ENCODE measurements at places on chromosomes 6 and 20. TPM values are rescaled to one million over a fixed set of nuclear protein-coding genes. Genes with fewer than 3 reads are reported as not detected.

GRCh38 chr6:106746652-106747051, 117.3 kb downstream of the QRSL1 start:
- no peaks in the 10 kb centered on the region for H3K4me1 ChIP-seq
- H3K4me3 ChIP-seq = no peak overlapping the region
- H3K27ac ChIP-seq = no peak overlapping the region
- peaks cover 21% of the 10 kb centered on the region for H3K27me3 ChIP-seq

The SYNDIG1 gene
- total RNA-seq = not detected

- H3K4me1 ChIP-seq = no peaks in the 10 kb centered on the region
- no peaks in the 10 kb centered on the region for H3K36me3 ChIP-seq
- DNase-seq = no peak
- H3K27me3 ChIP-seq = no peaks in the 10 kb centered on the region
- no peak overlapping the region for H3K4me3 ChIP-seq
Observed at GRCh38 chr20:24059174-24059573, 70.6 kb upstream of the GGTLC1 start.

The GRIK2 gene
- total RNA-seq = not detected

The UNC5CL gene
- 4.0 TPM for total RNA-seq

DNA sequence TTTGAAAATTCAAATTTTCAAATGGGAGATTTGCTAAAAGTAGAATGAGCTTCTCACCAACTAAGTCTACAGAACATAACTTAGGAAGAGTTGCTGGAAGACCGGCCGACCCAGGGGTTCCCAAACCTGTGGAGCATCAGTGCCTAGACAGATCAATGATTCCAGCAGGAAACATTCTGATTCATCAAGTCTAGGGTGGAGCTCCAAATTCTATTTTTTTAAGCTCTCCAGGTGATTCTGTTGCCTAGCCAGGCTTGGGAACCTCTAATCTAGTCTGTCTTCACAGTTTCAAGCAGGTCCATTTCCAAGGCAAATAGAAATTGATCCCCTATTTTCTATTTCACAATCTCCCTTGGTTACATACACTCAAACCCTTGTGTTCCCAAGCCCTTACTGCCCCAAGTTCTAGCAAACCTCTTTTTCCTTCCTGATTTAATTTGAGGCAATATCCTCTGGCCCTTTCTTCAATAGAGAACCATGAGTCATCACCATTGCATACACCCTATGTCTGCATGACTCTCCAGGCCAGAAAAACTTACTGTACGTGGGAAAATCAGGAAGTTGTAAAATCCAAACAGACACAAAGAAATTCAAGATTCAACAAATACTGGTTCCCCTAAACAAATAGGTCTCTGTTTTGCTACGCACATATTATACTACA, 8.9 kb downstream of the ATXN1 start:
- no peak overlapping the region for H3K4me3 ChIP-seq
- H3K27ac ChIP-seq = no peak overlapping the region
- peaks cover 8% of the 10 kb centered on the region for H3K36me3 ChIP-seq
- DNase-seq = no peak
